ENCODE measurements at places on chromosomes 6 and 20.

DNA sequence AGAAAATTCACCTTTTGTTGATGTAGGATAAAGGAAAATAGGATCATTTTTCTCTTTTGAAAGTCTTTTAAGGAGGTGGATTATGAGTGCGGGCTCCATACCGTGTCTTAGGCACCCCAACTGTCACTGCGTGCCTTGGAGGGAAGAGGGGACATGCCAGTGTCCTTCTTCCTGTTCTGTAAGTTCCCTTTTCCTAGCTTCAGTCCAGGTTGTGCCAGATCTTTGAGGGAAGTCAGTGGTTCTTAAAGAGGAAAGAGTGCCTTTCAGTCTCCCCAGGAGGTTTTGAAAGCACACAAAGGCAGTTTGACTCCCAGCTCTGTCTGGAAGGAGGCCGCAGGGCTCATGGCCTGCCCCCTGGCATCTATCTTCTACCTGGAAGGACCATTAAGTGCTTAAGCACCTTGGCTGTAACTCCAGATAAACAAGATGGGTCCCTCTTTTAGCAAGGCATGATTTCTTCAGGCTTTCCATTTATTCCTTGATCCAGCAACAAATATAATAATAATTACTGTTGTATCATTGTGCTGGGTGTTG is 13.0 kb downstream of the EFCAB8 start:
- DNase-seq = no peak

GRCh38 chr6:134021396-134022122 is 30.9 kb downstream of the SLC2A12 start:
- no peak for DNase-seq

GRCh38 chr6:121506761-121507754 is 71.6 kb downstream of the GJA1 start:
- DNase-seq = no peak

DNA sequence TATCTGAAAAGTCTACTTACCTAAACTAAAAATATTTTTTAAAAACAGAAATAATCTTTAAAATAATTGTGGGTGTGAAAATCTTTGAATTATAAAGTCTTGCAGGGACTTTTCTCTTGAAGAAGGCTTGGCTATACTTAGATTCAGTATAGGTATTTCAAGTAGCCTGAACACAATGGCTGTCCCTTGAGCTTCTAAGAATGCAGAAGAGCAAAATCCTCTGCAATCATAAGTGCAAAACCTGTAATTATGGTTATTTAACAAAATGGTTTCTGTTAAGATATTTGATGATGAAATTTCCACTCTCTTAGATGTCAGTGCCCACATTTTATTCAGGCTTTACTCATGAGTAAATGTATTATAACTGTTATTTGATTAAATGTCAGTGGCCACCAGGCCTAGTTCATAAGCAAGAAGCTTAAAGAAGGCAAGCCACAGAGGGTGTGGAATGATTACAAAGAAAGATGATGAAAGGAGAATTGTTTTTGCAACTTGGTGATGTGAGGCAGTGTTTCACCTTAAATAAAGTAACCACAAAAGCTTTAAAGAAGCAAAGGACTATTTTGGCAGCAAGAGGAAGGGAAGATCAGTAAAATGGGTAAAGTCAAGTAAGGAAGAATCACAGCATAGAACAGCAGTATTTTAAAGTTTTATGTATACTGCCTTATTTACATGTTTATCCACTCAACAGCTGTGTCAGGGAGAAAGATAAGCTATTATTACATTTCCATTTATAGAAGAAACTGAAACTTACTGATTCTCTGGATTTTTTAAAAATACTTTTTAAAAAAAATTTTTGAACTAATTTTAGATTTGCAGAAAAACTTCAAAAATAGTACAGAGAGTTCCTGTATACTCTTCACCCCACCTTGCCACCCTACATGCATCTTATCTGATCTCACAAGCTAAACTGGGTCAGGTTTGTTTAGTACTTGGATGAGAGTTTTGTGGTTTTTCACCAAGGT is 351.2 kb upstream of the RUNX2 start:
- DNase-seq = no peak

- no peak for DNase-seq
Observed at GRCh38 chr20:10308652-10309051, 90.0 kb downstream of the SNAP25 start.

DNA sequence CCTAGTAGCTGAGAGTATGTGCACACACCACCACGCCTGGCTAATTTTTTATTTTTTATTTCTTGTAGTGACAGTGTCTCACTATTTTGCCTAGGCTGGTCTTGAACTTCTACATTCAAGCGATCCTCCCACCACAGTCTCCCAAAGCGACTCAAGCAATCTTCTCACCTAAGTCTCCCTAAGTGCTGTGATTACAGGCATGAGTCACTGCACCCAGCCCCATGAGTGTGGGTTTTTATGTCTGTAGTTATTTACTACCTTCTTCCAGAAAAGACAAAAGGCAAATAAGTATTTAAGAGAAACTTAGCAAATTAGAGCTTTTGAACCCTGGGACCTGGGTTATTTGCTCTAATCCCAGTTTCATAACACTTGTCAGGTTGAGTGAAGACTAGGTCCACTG is 92.3 kb upstream of the HCRTR2 start:
- no peak for DNase-seq

- no peak for DNase-seq
Observed at GRCh38 chr6:108744244-108744972, 103.8 kb upstream of the ARMC2 start.

GRCh38 chr6:10154251-10154650 is 260.6 kb downstream of the TFAP2A start:
- no peak for DNase-seq

DNA sequence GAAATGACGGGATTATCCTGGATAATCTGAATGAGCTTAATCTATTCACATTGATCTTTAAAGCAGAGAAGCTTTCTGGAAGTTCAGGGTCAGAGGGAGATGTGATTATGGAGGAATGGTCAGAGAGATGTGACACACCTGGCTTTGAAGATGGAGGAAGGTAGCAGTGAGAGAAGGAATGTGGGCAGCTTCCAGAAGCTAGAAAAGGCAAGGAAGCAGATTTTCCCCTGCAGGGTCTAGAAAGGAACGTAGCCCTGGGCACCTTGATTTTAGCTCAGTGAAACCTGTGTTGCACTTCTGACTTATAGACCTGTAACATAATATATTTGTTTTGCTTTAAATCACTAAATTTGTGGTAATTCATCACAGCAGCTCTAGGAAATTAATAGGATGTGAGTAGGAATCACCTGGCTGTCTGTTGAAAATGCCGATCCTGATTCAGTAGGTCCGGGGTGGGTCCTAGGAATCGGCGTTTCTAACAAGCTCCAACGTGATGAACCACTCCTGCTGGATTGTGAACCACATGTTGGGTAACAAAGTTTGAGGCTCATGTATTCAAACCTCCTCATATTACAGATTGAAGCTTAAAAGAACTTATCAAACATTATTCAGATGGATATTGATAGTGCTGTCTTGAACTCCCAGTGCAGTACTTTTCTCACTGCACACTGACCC is 157.0 kb downstream of the GJA1 start:
- no peak for DNase-seq

DNA sequence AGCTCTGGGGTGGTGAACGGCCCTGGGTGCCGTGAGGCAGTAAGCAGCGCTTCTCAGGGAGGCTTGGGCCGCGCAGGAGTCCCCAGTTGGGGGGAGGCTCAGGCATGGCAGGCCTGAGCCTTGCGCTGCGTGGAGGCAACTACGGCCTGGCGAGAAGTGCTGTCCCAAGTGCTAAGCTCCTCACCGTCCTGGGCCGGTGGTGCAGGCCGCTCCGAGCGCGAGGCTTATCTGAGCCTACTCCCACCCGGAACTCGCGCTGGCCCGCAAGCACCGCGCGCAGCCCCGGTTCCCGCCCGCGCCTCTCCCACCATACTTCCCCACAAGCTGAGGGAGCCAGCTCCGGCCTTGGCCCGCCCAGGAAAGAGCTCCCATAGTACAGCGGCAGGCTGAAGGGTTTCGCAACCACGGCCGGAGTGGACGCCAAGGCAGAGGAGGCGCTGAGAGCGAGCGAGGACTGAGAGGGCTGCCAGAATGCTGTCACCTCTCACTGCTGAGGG is 1.8 kb upstream of the WRNIP1 start:
- DNase-seq = no peak

DNA sequence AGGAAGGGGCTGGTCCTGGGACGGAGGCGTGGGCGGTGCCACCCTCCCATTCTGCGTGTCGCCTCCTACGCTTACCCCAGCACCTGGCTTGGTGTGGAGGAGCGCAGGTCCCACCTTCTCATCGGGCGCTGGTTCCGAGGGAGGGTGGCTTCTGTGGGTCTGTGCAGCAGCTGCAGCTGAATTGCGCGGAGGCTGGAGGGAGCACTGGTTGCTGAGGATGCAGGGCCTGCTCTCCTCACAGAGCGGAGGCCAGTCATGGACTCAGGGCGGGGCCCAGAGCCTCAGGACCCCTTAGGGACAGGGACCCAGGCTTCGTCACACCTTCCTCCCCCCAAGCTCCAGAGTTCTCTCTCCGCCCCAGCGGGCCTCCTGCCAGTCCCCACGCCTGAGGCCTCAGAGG is 127.8 kb upstream of the MAP3K4 start:
- no peak for DNase-seq

DNA sequence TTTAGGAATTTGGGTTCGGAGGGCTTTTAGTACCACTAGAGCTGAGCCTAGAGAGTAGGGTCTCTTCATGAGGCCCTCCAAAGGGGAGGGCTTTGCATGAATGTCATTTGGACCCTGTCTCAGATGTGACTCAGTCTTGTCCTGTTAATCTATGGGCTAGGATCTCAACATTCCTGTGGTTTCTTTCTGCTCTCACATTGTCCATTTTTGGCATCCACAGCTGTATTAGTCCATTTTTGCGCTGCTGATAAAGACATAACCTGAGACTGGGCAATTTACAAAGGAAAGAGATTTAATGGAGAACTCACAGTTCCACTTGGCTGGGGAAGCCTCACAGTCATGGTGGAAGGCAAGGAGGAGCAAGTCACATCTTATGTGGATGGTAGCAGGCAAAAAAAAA is 61.0 kb downstream of the CRYBG1 start:
- DNase-seq = no peak

DNA sequence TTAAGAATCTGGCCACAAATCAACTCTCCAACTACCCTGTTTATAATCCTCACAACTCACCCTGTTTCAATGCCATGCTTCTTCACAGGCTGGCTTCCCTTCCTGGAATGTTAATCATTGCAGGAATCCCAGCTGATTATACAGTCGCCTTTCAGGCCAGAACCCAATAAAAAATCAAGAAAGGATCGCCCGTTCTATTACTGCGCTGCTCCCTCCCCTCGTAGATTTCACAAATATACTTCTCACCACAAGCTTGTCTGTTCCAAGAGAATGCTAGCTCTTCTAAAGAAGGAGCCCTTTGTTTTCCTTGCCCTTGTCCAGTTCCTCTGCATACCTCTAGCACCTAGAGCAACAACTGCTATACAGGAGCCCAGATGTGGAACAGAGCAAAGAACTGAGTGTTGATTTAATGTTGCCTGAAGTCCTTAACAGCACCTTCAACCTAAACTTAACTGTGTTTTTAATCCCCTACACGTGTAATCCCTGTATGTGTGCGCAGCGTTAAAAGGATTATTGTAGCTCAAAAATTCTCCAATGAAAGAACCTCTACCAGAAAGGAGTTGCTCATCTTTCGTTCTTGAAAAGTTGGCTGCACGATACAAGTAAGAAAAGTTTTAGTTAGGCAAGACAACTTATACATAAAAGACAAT is 988 bp downstream of the ECHDC1 start:
- no peak for DNase-seq

- no peak for DNase-seq
Observed at GRCh38 chr6:98583506-98583905, 250.9 kb upstream of the POU3F2 start.

GRCh38 chr6:28004350-28005151 is 47.5 kb downstream of the OR2B6 start:
- no peak for DNase-seq

- no peak for DNase-seq
Observed at GRCh38 chr6:44102527-44102926, 24.7 kb downstream of the MRPL14 start.

DNA sequence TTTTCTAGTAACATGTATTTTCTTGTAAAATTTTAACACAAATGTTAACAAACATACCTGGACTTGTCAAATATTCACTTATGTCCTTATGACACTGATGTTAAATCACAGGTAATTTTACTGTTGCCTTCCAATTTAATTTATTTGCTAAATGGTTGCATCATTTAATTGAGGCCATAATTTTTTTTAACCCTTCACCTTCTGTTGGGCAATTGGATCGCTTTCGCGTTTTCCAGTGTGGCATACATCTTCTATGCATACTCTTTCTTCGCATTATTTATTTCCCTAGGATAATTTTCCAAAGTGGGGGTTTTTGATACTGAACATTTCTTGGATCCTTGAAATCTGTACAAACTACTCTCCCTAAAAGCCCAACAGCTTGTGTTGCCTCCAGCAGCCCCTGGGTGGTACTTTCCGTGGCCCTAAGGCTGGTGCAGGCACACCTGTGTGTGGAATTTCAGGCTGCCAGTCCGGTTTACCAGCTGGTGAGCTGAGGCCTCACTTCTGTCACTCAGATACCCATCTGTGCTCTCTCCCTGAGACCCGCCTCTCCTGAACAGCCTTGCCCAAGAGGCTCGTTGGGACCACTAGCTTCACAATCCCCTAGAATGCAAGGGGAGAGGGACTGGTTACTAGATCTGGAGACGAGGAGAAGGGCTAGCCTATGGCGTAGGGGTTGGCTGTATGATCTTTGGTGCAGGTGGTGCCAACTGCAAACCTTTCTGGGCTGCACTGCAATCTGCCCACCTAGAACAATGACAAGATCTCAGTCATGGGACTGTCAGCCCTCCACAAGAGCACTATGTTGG is 11.2 kb upstream of the C20orf144 start:
- no peak for DNase-seq

DNA sequence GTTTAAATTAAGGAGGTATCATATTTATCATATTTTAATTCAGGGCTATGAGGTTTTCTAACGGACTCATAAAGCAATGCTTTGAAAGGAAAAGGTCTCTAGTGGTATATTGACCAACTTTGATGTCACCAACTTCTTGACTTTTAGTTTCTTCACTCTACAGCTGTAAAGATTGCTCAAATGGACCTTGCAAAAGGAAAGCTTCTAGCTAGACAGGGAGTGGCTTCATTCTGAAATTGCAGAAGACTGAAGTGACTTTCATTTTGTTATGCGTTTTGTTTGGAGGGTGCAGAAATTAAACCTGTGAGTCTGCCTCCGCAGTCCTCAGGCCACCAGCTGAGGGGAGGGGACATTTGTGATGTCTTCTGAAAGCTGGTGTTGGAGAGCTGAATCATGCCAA is 95.7 kb downstream of the SLC24A3 start:
- no peak for DNase-seq

- no peak for DNase-seq
Observed at GRCh38 chr6:81895511-81896185, 143.2 kb upstream of the TENT5A start.
